ENCODE measurements at places on chromosomes 7 and 10.

- DNase-seq: no peak
Measured at GRCh38 chr7:25517906-25518305, 289.6 kb upstream of the NPVF start.

GRCh38 chr7:14252458-14252857 lies 263.0 kb upstream of the ETV1 start:
- no peak for DNase-seq

GRCh38 chr7:2444476-2444875 lies 31.7 kb downstream of the GRIFIN start:
- DNase-seq: peak; percentile 74

DNA sequence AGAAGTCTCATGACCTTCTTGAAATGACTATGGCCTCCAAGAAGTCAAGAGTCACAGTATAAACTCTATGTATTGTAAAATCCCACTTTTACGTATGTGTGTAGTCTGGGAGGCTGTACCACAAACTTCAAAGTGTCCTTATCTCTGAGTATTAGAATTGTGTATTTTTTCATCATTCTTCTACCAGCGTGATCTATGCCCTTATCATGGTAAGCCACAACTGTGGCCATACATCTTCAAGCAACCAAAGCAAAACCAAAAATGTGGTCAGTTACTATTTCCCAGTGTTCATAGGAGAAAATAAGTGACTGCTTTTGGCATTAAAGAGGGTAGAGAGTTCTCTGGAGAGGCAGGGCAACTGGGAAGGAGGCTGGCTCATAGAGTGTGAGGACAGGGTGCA lies 42.8 kb downstream of the SPOCK2 start:
- no peak for DNase-seq

GRCh38 chr10:113047151-113047550 lies 97.1 kb downstream of the TCF7L2 start:
- peak; percentile 79 for DNase-seq

- DNase-seq: no peak
Measured at GRCh38 chr10:76572021-76572420, 1065.6 kb downstream of the KCNMA1 start.

DNA sequence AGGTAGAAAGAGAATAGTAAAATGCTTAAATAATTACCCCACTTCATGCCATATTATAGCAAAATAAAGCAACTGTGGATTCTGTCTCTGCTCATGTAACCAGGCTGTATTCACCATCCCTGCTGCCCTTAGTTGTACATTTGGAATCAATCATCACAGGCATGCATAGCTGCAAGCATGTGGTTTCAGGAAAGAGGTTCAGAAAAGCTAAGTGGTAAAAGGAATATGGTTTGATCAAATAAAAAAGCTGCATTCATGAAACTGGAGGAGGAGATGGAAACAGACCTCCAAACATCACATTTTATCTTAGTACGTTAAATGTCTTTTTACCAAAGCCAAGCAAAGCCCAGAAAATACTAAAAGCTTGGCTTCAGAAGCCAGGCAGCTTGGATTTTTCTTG lies 81.3 kb downstream of the ADAM22 start:
- peak; percentile 53 for DNase-seq

DNA sequence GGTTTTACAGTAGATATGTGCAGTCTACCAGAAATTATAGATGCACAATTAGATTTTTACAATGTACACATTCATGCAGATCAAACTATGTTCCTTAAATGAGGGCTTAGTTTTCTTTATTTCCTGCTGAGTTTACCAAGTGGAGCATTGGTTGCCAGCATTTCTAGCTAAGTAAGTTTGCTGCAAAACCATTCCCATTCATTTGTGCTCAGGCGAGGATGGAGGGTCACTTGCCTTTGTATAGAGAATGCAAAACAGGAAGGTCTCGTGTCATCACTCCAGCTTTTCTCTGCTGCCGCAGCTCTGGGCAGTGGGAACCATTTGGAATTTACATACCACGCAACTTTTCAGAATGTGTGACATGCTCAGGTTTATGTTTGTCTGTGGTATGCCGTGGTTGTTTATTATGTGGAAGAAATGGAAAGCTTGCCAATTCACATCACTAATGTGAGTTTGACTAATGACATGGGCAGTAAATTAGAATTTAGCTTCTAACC lies 198.6 kb downstream of the TRIL start:
- DNase-seq: peak; percentile 56

DNA sequence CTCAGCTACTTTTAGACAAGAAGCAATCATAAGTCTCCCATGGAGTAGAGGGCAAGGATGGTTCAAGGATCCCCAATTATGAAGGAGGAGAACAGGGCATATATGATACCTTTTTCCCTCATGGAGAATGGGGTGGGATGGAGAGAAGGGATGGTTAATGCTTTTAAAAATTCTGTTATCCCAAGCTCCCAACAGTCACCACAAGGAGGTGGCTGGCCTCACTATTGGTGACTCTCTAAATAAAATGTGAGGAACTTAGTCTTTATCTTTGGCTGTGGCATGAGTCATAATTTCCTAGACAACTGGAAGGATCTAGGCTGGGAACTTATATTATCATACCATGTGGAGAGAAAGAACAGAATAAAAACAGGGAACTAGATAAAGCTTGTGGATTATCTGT lies 297.0 kb downstream of the PHTF2 start:
- DNase-seq: peak; percentile 85

- DNase-seq: no peak
Measured at GRCh38 chr10:9227679-9228365, 1173.3 kb downstream of the GATA3 start.

- DNase-seq: peak; percentile 91
Measured at GRCh38 chr7:117157241-117158209, 165.3 kb downstream of the WNT2 start.
